ENCODE measurements at places on chromosomes 1 and 21. TPM values are rescaled to one million over a fixed set of nuclear protein-coding genes. Genes with fewer than 3 reads are reported as not detected.
A peak's percentile ranks its signal among the peaks of the same experiment; 100 is the strongest.

IFFO2 gene
- 0.44 TPM for total RNA-seq

- DNase-seq: no peak
These were observed 5.0 kb upstream of the MEAF6 start for GRCh38 chr1:37519613-37520012.

DNA sequence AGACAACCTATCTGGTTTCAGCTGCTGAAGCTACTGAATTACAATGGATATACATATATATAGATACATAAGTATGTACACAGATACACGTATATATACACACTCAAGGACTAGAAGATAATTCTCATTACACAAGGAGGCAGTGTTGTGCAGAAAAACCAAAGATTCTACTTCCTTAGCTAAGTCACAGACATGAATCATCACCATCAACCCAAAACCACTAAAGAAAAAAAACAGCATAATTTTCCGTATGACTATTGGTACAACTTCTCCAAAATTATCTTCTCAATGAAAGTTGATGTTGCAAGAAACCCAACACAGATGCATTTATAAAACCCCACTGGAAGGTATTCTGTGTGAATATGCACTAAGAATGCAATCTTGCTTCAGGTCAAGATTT, 36.8 kb upstream of the RPF1 start:
- peak; percentile 60 for DNase-seq

DNA sequence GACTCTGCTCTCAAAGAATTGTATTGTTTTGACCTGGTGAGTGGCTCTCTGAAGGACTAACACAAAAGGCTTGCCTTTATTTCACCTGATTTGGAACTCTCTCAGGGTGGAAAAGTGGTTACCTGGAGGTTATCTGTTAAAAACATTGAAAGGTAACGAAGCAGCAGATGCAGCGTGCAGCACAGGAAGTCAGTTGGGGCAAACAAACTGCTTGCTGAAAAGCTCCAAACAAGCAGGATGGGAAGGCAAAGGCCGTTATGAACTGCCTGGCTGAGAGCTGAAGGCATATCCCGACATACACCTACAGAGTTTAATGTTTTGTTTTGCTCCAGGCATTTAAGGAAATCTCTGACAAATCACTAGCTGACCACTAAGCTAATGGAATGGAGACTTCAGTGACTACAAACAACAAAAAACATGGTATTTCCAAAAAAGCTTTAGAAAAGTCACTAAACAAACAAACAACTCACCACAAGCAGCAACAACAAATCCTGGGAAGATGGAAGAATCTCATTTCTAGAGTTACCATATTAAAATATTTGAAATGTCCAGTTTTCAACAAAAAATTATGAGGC, 44.3 kb upstream of the BATF3 start:
- DNase-seq: no peak

LHX8 gene
- total RNA-seq: not detected

- no peak for DNase-seq
These were observed 18.4 kb upstream of the COP1 start for GRCh38 chr1:176225479-176225875.

DYRK3 gene
- total RNA-seq: 10.9 TPM

GRCh38 chr1:220527908-220528678, at the start of gene MARK1:
Gene MARK1 (plus strand): TSS chr1:220528136. CDS start chr1:220528823, 687 bp downstream.
- DNase-seq: no peak

DNA sequence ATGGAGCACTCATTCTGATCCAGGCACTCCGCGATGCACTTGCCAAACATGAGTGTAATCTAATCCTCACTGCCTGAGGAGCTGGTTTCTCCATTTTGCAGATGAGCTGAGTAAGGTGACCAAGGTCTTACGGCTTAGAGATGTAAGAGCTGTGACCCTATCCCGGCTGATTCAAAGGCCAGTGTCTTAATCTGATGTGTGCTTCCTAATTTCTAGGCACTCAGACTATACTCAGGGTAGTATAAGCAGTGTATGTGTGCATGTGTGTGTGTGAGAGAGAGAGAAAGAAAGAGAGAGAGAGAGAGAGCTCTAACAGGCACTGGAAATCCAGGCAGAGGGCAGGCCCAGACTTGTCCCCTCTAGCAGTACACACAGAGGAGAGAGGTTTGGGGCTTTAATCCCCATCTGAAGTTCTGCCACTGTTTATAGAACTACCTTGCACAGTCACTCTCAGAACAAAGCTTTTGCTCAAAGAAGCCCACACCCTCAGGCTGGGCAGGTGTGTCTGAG, 188.2 kb downstream of the ZBTB18 start:
- DNase-seq: no peak

DNA sequence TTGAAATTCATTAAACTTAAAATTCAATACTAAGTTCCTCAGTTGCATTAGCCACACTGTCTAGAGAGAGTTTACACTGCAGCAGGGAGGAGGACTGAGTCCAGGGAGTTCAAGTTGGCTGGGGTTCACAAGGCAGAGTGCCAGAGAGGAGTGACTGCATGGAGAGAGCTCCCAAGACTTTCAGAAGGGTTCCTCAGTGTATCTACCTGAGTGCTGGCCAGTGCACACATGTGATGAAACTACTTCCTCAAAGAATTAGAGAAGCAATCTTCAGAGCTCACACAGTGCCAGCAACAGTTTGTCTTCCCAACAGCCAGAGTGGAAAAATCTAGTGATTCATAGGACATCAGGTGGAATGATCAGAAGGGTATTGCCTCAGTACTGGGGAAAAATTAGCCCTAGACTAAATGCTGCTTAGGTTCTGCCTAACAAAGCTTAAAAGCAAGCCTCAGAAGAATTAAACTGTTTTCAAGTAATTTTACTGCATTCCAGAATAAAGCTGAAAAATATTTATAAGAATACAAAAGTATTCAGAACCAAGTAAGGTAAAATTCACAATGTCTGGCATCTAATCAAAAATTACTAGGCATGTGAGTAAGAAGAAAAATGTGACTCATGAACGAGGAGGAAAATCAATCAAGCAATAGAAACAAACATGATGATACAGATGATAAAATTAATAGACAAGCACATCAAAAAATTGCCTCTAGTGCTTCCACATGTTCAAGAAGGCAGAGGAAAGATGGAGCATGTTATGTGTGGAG, 10.4 kb upstream of the WNT3A start:
- no peak for DNase-seq

- no peak for DNase-seq
These were observed 139.0 kb downstream of the SDCCAG8 start for GRCh38 chr1:243394601-243395464.

DNA sequence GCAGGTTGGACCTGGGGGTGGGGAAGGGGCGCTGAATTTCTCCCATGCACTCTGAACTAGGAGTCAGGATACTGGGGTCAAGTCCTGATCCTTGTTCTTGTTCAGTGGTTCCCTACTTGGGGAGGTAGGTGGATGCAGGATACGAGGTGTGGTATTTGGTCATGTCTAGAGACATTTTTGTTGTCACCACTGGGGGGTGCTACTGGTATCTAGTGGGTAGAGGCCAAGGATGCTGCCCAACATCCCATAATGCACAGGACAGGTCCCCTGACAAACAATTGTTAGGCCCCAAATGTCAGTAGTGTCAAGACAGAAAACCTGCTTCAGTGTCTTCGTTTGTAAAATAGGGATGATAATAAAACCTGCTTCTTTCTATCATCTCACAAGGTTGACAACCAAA, 259.0 kb upstream of the FOXD3 start:
- DNase-seq: no peak

DNA sequence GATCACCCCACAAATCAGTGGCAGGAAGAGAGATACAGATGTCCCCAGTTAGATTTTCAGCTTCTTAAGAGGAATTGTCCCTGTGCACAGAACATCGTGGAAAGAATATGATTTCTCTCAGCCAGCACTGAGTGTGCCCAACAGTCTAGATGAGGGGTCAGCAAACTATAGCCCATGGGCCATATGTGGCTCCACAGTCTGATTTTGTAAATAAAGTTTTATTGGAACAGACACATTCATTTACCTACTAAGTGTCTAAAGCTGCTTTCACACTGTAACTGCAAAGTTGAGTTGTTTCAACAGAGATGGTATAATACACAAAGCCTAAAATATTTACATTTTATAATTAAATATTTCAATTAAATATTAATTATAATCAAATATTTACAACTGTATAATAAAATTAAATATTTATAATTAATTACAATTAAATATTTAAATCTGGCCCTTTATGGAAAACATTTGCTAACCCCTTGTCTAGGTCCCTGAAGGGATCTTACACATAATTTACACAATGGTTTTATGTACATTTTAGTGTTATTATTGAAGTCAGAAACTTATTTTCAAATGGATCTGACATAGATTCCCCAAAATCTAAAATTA, 407.6 kb downstream of the PTPRU start:
- DNase-seq: no peak

HCRTR1 gene
- not detected for total RNA-seq

GRCh38 chr1:92790081-92790480, 5.2 kb upstream of the EVI5 start:
- DNase-seq: no peak

- peak; percentile 49 for DNase-seq
These were observed 79.5 kb downstream of the BEND5 start for GRCh38 chr1:48697066-48697707.

DNA sequence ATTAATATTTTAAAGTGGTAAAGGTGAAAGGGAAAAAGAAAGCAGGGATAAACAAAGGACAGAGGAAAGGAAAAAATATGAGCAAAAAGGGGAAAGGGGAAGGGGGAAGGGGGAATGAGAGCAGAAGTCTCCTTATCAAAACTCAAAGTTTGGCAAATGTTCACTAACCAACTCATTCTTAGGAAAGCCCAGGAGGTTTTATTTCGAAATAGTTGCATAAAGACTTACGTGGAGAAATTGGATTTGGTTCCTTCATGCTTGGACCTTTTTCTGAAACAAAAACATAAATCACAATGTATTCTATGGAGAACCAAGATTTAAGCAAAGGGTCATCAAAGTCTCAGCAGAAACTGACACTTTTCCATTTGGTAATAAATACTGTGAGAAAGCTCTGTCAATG, 188.1 kb downstream of the TGFBR3 start:
- no peak for DNase-seq

GRCh38 chr1:209751627-209752231, 4.1 kb upstream of the TRAF3IP3 start:
- DNase-seq: no peak

DNA sequence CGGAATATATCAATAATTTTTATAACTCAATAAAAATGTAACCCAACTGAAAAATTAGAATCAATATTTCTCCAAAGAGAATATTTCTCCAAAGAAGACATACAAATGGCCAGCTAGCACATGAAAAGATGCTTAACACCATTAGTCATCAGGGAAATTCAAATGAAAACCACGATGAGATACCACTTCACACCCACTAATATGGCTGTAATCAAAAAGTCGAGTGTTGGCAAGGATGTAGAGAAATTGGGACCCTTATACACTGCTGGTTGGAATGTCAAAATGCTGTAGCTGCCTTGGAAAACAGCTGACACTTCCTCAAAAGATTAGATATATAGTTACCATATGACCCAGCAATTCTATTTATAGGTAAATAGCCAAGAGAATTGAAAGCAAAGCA, 133.0 kb downstream of the GPR52 start:
- no peak for DNase-seq

ELF3 gene
- 0.18 TPM for total RNA-seq

SLFNL1 gene
- 0.57 TPM for total RNA-seq

CDA gene
- not detected for total RNA-seq

SPATA21 gene
- 0.40 TPM for total RNA-seq

PLEKHO1 gene
- 82.4 TPM for total RNA-seq

DNA sequence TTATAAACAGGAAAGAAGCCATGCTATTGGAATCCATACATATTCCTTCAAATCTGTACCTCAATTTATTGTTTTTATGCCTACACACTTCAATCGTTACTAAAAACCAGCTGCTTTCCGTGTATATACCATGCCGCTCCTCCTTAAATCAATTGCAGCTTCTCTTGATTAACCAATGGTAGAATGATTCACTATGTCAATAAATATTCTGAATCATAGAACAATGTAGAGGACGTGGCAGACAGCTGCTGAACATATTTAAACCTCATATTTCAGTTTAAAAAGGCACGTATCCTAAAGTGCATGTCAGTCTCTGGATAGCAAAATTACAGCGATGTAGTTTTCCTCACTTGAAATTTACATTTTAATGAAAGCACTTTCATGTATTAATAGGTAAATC, 100.4 kb downstream of the MRPL39 start:
- DNase-seq: no peak

DNA sequence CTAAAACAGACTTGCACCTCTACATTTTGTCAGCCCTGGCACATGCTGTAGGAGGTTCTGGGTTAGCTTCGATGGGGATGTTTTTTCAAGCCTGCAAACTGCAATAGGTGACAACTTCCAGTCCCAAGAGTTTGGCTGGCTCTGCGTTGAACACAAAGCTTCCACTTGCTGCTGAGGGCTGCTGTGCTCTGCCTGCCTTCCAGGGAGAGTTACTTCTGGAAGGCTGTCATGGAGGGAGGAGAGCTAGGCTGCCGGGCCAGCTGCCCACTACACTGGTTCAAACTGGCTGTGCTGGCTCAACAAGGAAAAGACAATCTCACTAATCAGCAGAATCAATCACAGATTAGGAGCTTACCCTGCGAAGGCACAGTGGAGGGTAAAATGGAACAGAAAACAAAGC, 46.7 kb upstream of the PPP2R5A start:
- DNase-seq: no peak

DNA sequence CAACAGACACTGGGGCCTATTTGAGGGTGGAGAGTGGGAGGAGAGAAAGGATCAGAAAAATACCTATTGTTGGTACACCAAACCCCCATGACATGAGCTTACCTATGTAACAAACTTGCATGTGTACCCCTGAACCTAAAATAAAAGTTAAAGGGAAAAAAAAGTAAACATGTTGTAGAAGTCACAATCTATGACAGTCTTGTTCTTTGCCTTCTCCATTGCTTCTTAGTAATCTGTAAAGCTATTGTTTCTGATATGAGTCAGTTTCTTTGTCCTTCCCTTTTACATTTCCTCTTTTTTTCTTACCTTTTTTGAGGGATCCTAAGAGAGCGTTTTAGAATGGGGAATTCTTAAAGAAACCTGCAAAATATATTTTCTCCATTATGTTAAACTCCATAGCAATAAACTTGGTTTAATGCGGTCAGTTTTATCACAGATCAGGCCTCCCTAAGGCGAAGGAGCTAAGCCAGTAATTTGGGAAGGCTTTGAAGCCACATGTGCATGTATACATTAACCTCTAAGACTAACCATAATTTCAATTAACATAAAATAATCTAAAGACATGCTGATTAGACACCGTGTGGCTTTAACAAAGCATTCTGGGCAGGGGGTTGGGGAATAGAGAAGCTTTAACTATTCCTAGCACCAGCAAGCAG, 77.8 kb upstream of the C1orf105 start:
- no peak for DNase-seq

NCSTN gene
- total RNA-seq: 60.7 TPM

- no peak for DNase-seq
These were observed 927 bp downstream of the WNT9A start for GRCh38 chr1:227946624-227947385.

CLK2 gene
- total RNA-seq: 121 TPM

- DNase-seq: peak; percentile 40
These were observed 11.0 kb downstream of the JAK1 start for GRCh38 chr1:64955097-64956009.
